Neural crest cell (in vitro differentiated cells): ENCODE measurements at places on chromosomes 3 and 15.

GRCh38 chr15:78242128-78242527 lies 7.8 kb upstream of the ACSBG1 start:
- no peak overlapping the region for H3K4me3 ChIP-seq
- DNase-seq = peak; percentile 51
- H3K27ac ChIP-seq = no peak overlapping the region
- H3K36me3 ChIP-seq = no peaks in the 10 kb centered on the region
- no peaks in the 10 kb centered on the region for H3K27me3 ChIP-seq
- H3K4me1 ChIP-seq = peaks cover 13% of the 10 kb centered on the region

GRCh38 chr15:85010386-85011159 lies 28.9 kb downstream of the PDE8A start:
- H3K27ac ChIP-seq = no peak overlapping the region
- no peaks in the 10 kb centered on the region for H3K36me3 ChIP-seq

DNA sequence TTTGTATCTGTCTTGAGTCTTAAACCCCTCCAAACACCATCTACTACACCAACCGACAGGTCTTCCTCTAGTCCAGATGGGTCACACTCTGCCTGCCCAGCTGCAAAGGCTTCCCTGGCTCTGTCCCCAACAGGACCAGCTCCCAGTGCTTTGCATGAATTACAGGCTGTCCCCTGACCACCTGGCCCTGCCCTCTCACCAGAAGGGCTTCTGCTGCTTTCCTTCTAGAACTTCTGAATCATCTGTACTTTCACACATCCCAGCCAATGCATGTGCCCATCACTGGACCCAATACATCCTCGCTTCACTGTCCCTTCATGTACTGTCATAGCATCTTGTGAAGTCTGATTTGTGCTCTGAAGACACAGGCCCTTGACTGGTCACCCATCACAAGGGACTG lies 53.6 kb downstream of the HOMER2 start:
- H3K4me1 ChIP-seq = peaks cover 32% of the 10 kb centered on the region
- H3K36me3 ChIP-seq = no peaks in the 10 kb centered on the region
- H3K4me3 ChIP-seq = no peak overlapping the region
- no peaks in the 10 kb centered on the region for H3K27me3 ChIP-seq
- DNase-seq = no peak
- no peak overlapping the region for H3K27ac ChIP-seq

- no peak for DNase-seq
- no peaks in the 10 kb centered on the region for H3K4me1 ChIP-seq
- H3K27me3 ChIP-seq = peaks cover 5% of the 10 kb centered on the region
Measured at GRCh38 chr15:66866656-66867055, 164.6 kb downstream of the SMAD6 start.

- H3K27ac ChIP-seq = no peak overlapping the region
- H3K27me3 ChIP-seq = no peaks in the 10 kb centered on the region
- H3K36me3 ChIP-seq = peaks cover 9% of the 10 kb centered on the region
- no peak overlapping the region for H3K4me3 ChIP-seq
- peaks cover 7% of the 10 kb centered on the region for H3K4me1 ChIP-seq
- DNase-seq = no peak
Measured at GRCh38 chr15:29101491-29101890, 168.1 kb downstream of the NSMCE3 start.

GRCh38 chr3:179436517-179436916 lies 14.8 kb downstream of the GNB4 start:
- H3K27ac ChIP-seq = no peak overlapping the region
- no peaks in the 10 kb centered on the region for H3K27me3 ChIP-seq
- peaks cover 20% of the 10 kb centered on the region for H3K4me1 ChIP-seq
- DNase-seq = no peak
- H3K36me3 ChIP-seq = no peaks in the 10 kb centered on the region
- no peak overlapping the region for H3K4me3 ChIP-seq

DNA sequence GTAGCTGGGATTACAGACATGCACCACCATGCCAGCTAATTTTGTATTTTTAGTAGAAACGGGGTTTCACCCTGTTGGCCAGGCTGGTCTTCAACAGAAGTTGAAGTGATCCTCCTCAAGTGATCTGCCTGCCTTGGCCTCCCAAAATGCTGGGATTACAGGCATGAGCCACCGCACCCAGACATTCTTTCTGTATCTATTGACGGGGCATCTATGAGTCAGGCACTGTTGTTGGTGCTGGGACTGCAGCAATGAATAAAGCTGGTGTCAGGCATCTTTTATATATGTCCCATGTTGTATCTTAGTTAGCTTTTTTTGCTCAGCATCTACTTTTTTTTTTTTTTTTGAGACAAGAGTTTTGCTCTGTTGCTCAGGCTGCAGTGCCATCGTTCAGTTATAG lies 47.6 kb upstream of the ULK4 start:
- no peaks in the 10 kb centered on the region for H3K36me3 ChIP-seq
- H3K4me3 ChIP-seq = no peak overlapping the region
- H3K4me1 ChIP-seq = peaks cover 13% of the 10 kb centered on the region

- no peak overlapping the region for H3K4me3 ChIP-seq
- peaks cover 9% of the 10 kb centered on the region for H3K27me3 ChIP-seq
- H3K36me3 ChIP-seq = no peaks in the 10 kb centered on the region
- H3K27ac ChIP-seq = no peak overlapping the region
- peaks cover 28% of the 10 kb centered on the region for H3K4me1 ChIP-seq
Measured at GRCh38 chr3:24156466-24156865, 211.4 kb downstream of the NR1D2 start.

GRCh38 chr3:149310796-149311534 lies 22.5 kb downstream of the TM4SF18 start:
- no peak overlapping the region for H3K27ac ChIP-seq
- no peak for DNase-seq
- H3K36me3 ChIP-seq = peaks cover 7% of the 10 kb centered on the region

- H3K4me3 ChIP-seq = no peak overlapping the region
- no peaks in the 10 kb centered on the region for H3K36me3 ChIP-seq
- no peak overlapping the region for H3K27ac ChIP-seq
- DNase-seq = no peak
- H3K27me3 ChIP-seq = peaks cover 27% of the 10 kb centered on the region
Measured at GRCh38 chr3:159045279-159045885, 243.5 kb downstream of the MFSD1 start.

- no peaks in the 10 kb centered on the region for H3K27me3 ChIP-seq
- no peak overlapping the region for H3K4me3 ChIP-seq
- no peak for DNase-seq
- no peaks in the 10 kb centered on the region for H3K36me3 ChIP-seq
- H3K4me1 ChIP-seq = peaks cover 3% of the 10 kb centered on the region
- no peak overlapping the region for H3K27ac ChIP-seq
Measured at GRCh38 chr3:82960379-82960778, 1198.9 kb upstream of the GBE1 start.

- peak overlapping the region; percentile 67 for H3K27ac ChIP-seq
- no peak for DNase-seq
- no peak overlapping the region for H3K4me3 ChIP-seq
- no peaks in the 10 kb centered on the region for H3K27me3 ChIP-seq
- H3K4me1 ChIP-seq = peaks cover 50% of the 10 kb centered on the region
- peaks cover 2% of the 10 kb centered on the region for H3K36me3 ChIP-seq
Measured at GRCh38 chr3:177150218-177150916, 46.9 kb downstream of the TBL1XR1 start.

GRCh38 chr3:172530566-172530965 lies 7.3 kb upstream of the TNFSF10 start:
- no peak overlapping the region for H3K27ac ChIP-seq
- H3K4me3 ChIP-seq = no peak overlapping the region
- no peaks in the 10 kb centered on the region for H3K27me3 ChIP-seq

DNA sequence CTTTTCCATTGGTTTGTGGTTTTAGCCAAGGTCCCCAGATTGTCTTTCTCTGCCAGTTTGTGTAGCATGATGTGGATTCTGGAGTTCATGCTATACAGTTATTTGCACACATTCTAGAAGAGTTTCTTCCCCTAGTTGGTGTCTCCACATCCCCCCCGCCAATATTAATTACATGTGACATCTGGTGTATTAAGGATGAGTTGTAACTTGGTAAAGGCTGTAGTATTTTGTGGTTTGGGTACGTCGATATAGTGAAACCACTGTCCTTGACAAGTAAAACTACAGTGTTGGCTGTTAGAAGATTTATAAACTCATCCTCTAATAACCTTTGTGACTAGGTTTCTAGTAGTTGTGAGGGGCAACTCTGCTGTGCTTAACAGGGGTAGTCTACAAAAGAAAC lies 23.7 kb upstream of the P4HTM start:
- H3K27ac ChIP-seq = no peak overlapping the region
- no peak for DNase-seq
- H3K4me3 ChIP-seq = no peak overlapping the region
- H3K36me3 ChIP-seq = peaks cover 13% of the 10 kb centered on the region
- H3K4me1 ChIP-seq = no peaks in the 10 kb centered on the region
- no peaks in the 10 kb centered on the region for H3K27me3 ChIP-seq

GRCh38 chr3:118884748-118885206 lies 149.9 kb downstream of the IGSF11 start:
- no peak overlapping the region for H3K27ac ChIP-seq
- H3K27me3 ChIP-seq = peaks cover 4% of the 10 kb centered on the region
- peaks cover 18% of the 10 kb centered on the region for H3K4me1 ChIP-seq
- no peaks in the 10 kb centered on the region for H3K36me3 ChIP-seq
- peak; percentile 72 for DNase-seq

DNA sequence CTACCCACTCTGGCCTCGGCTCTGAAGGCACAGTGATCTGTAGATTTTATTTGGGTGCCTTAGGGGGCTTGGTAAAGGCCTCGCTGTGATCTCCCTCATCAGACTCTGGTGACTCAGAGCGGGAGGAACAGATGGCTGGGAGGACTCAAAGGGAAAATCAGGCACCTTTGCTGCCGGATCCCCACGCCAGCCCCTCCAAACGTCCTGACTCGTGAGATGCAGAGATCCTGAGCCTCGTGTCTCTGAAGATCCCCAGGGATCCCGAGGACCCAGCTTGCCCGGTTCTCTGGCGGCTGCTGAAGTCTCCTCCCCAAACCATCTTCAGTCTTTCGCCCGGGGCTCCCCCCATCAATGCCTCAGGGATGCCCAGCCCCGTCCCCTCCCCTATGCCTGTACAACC lies 32.8 kb downstream of the MUC20 start:
- no peak overlapping the region for H3K4me3 ChIP-seq
- peaks cover 2% of the 10 kb centered on the region for H3K36me3 ChIP-seq
- no peak overlapping the region for H3K27ac ChIP-seq
- peaks cover 13% of the 10 kb centered on the region for H3K27me3 ChIP-seq
- no peak for DNase-seq
- H3K4me1 ChIP-seq = peaks cover 7% of the 10 kb centered on the region

- no peak overlapping the region for H3K4me3 ChIP-seq
- no peaks in the 10 kb centered on the region for H3K36me3 ChIP-seq
Measured at GRCh38 chr3:165549665-165550064, 287.6 kb downstream of the BCHE start.

GRCh38 chr15:29125382-29126207 lies 144.0 kb downstream of the NSMCE3 start:
- H3K4me3 ChIP-seq = no peak overlapping the region
- H3K4me1 ChIP-seq = peaks cover 29% of the 10 kb centered on the region

- H3K36me3 ChIP-seq = no peaks in the 10 kb centered on the region
- peaks cover 10% of the 10 kb centered on the region for H3K4me1 ChIP-seq
- peak within 1 kb of the TSS; percentile 91 for H3K27ac ChIP-seq
- DNase-seq = no peak
- no peak within 1 kb of the TSS for H3K4me3 ChIP-seq
- peaks cover 15% of the 10 kb centered on the region for H3K27me3 ChIP-seq
Measured at GRCh38 chr3:46701181-46701939, at the start of gene TMIE. TMIE (plus strand) TSS chr3:46701392; CDS start chr3:46701488, 96 bp downstream.

DNA sequence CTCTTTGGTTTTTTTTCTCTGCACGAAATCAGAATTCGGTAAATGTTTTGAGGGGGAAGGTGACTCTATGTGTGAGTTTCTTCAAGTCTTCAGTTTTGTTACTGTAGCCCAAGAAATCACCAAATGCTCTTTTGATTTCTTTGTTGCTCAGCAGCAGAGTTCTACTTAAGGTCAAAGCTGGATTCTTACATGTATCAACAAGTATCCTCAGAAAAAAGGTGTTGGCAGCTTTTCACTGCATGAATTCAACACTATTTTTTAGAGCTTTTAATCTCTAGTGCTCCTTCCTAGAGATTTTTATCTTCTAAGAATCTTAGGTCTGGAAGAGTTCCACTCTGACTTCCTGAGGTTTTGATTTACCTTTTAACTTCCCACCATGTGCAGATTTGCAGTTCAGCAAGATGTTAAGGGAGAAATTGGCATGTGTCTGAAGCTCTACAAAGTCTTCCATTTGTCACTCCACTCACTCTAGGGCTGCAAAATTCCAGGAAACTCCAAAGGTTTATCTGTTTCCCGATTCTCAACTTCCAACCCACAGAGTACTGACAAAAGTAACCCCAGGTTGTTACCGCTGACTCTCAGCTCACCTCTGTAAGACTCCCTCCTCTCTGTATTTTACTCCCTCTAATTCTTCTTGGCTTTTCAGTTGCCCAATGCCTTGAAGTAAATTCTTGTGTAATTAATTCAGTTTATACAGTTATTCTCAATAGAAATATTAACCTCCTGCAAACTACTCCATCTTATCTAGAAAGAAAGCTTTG lies 13.3 kb upstream of the CD200 start:
- H3K4me1 ChIP-seq = peaks cover 36% of the 10 kb centered on the region
- H3K4me3 ChIP-seq = no peak overlapping the region
- DNase-seq = no peak
- H3K27me3 ChIP-seq = no peaks in the 10 kb centered on the region
- H3K27ac ChIP-seq = peak overlapping the region; percentile 10

DNA sequence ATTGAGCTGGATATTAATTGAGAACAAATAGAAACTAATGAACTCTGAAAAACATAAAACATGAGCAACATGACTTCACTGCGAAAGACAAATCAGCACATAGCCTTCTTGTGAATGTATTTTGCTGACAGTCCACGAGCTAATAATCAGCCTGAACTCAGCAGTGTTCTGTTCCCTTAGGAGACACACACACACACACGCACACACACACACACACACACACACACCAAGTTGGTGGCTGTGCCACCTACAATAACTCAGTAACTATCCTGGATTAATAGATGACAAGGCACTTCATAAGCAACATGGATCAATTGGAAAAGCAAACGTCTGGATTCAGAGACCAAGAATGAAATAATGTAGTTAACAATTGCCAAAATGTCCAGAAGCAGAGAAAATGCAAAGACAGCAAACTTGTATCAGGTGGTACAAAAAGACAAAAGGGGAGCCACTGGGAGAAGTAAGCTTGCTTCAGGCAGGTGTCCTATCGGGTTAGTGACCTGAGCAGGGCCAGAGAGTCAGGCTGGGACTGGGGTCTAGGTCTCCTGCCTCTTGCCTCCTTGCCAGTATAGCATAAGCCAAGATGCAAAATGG lies 20.5 kb upstream of the UBE2Q2 start:
- no peak for DNase-seq
- no peaks in the 10 kb centered on the region for H3K36me3 ChIP-seq
- H3K4me3 ChIP-seq = no peak overlapping the region
- no peaks in the 10 kb centered on the region for H3K27me3 ChIP-seq
- no peak overlapping the region for H3K27ac ChIP-seq
- H3K4me1 ChIP-seq = peaks cover 8% of the 10 kb centered on the region

DNA sequence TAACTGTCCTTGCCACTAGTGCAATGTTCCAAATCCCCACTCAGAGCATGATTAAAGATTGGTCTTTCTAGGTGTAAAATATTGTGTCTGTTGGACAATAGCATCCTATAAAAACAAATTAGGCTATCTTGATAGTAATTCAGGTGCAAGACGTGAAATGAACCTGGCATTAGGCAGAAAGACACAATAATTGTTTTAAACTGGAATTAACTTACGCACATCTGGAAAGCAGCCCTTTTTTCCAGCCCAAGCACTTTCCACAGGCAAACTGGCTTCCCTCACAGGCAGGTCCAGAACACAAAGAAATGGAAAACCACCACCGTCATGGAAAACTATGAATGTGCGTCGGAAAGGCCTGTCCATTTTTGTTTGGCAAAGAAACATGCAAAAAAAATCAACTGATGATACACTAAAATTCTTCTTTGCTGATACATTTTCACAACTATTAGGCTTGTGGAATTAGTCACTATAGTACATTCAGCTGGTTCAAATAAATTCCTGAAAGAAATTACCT lies 474.7 kb upstream of the IL12A start:
- no peak for DNase-seq
- H3K36me3 ChIP-seq = no peaks in the 10 kb centered on the region
- H3K27me3 ChIP-seq = peaks cover 3% of the 10 kb centered on the region
- H3K27ac ChIP-seq = no peak overlapping the region
